Urothelium cell line (cell line): ENCODE measurements at places on chromosomes 3 and 15.
A peak's percentile ranks its signal among the peaks of the same experiment; 100 is the strongest.

GRCh38 chr3:14016900-14017475 lies 107.7 kb downstream of the CHCHD4 start:
- no peak for DNase-seq

- peak; percentile 48 for DNase-seq
These were observed 52.4 kb downstream of the SUCNR1 start for GRCh38 chr3:151925876-151926275.

DNA sequence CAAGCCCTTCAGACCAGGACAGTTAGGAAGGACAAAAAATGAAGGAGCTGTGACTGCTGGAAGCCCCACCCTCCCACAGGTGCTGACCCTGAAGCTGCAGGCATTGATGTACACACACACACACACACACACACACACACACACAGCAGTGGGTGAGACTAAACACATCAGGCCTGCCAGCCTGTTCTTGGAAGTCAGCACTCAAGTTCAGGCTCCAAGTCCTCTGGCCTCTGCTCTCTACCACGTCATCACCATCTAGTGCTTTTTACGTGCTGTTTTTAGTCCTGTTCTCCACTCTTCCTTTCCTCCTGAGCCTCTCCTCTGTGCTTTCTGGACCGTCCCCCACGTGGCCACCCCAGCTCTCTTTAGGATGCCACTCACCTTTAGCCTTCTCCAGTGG lies 5.4 kb upstream of the KBTBD12 start:
- DNase-seq: no peak

DNA sequence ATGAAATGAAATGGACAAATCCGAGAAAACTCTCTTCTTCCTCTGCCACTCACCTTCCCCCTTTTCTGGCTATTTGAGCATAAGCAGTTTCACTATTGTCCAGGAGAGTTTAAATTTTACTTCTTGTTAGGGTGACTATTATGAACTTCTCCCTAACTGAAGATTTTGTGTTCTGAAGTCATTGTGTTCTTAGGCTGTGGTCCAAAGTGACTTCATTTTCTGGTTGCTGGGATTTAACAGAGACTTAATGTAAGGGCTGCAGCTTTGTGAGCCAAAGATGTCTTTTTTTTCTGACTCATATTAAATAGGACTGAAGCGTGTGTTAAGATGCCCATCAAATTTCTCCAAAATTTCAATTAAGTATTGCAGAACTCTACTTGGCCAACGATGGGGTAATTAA lies 46.5 kb upstream of the FSTL1 start:
- DNase-seq: peak; percentile 37

DNA sequence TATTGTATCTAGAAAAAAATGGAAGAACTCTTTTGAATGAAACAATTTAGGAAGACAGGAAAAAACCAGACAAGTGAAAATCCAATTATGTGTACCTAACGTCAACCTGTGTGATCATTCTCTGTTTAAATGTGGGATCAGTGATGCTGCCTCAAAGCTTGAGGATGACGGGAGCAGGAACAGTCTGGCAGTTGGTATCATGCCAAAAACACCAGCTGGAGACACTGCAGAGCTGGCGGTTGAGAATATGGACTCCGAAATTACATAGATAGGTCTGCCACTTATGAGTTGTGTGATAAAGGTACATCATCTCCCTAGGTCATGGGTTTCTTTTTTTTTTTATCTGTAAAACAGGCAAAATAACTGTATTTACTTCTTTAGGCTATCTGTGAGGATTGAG lies 480.5 kb downstream of the CNTN4 start:
- DNase-seq: no peak

- no peak for DNase-seq
These were observed 75.7 kb upstream of the CHRNA7 start for GRCh38 chr15:31954374-31955172.

- no peak for DNase-seq
These were observed 197.4 kb downstream of the ISL2 start for GRCh38 chr15:76533995-76534394.

GRCh38 chr3:28376424-28376823 lies 27.8 kb upstream of the AZI2 start:
- no peak for DNase-seq

DNA sequence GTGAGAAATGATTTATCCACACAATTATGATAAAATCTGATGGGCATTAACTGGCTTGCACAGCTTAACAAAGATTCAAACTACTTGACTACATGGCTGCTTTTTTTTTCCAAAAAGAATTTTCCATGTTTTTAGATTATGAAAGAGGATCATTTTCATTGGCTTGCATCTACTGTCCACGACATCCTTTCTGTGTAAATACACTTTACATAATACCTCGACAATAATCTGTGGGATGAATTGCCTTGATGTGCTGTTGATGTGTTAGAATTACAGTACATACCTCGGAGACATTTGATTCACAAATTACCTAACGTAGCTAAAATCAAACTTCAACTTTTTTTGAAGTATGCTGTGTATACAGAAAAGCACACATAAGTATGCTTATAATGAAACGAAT lies 104.4 kb downstream of the PPP2R3A start:
- no peak for DNase-seq

DNA sequence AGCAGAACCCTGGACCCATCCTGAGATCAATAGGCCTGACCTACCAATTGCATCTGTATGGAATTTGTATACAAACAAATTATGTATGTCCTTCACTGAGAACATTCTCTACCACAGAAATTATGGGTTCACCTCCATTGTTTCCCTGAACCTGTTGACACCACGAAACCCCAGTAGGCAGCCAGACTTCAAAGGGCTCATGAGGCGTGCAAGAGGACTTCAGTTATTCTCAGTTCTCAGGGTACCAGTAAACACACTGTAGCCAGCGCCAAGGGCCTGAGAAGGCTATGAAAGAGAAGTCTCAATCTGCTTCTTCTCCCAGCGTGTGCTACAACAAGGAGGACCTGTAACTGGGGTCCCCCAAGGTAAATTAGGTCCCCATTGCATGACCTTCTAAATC lies 254.9 kb upstream of the GOLGA6L4 start:
- DNase-seq: no peak

DNA sequence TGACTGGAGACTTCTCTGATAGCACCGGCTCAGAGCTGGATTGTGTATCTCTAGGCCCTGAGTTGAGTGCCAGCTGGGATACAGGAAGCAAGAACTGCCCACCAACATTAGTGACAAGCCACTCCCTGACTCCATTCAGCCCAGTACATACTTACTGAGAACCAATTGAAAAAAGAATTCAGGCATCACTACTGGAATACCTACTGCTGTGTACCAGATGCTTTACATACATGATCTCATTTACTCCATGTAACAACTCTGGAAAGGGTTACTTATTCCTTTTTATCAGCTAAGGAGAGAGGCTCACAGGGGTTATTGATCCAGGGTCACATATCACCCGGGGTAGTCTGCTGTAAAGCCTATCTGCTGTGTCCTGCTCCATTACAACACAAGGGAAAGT lies 1.3 kb upstream of the SYN2 start:
- no peak for DNase-seq

GRCh38 chr3:176574786-176575185 lies 622.5 kb downstream of the TBL1XR1 start:
- no peak for DNase-seq

DNA sequence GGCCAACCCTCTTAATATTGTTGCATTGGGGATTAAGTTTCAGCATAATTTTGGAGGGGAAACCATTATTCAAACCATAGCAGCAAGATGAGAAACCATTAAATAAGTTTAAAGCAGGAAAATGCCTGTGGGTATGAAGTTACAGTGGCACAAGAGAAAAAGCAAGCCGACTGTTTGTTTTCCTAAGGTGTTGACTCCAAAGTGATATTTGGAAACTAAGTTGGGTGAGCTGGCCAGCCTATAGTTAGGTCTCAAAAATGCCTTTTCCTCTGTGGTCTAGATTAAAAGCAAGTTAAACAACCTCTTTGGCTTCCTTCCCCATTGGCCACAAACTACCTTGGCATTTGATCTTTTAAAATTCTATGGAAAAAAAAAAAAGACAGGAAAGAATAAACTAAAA lies 419.8 kb upstream of the AZI2 start:
- no peak for DNase-seq

- DNase-seq: peak; percentile 27
These were observed 5.4 kb upstream of the PLOD2 start for GRCh38 chr3:146166415-146166821.

DNA sequence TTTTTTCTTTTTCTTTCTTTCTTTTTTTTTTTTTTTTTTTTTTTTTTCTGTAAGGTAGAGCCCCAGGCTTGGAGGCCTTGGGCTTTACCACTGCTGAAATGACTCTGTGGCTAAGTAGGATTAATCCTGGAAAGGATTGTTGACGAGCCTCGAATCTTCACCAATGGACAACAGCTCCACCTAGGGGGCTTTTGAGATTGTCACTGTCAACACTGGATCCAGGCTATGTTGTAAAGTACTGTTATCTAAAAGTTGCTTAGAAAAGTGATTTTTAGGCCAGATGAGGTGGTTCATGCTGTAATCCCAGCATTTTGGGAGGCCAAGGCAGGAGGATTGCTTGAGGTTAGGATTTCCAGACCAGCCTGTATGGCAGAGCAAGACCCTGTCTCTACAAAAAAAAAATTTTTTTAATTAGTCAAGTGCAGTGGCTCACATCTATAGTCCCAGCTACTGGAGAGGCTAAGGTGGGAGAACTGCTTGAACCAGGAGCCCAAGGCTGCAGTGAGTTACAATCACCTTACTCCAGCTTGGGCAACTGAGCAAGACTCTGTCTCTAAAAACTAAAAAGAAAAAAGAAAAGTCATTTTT lies 41.6 kb downstream of the KLHL18 start:
- peak; percentile 72 for DNase-seq

DNA sequence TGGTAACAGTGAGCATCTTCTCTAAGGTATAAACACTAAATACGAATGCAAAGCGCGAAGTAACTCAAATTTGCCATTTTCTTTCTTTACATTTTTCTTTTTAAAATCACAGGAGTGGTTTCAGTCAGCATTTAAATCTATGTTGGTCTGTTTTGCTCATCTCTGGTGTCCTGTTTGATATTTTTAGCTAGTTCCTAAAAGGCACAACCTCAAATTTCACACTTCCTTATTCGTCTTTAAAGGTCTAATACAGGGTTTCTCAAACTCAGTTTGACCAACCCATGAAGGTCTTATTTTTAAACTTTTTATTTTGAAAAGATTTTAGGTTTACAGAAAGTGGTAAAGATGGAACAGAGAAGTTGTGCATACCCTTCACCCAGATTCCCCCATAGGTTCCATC lies 201.1 kb downstream of the MAGI1 start:
- DNase-seq: no peak

DNA sequence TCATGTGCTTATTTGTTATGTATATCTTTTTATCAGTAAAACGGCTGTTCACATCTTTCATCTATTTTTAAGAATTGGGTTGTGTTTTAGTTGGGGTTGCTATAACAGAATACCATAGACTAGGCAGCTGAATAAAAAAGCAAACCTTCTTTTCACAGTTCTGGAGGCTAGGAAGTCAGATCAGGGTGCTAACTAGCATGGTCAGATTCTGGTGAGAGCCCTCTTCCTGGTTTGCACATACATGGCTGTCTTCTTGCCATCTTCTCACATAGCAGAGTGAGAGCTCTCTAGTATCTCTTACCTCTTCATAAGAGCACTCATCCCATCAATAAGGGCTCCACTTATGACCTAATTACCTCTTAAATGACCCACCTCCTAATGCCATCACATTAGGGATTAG lies 33.8 kb downstream of the NMD3 start:
- DNase-seq: no peak

DNA sequence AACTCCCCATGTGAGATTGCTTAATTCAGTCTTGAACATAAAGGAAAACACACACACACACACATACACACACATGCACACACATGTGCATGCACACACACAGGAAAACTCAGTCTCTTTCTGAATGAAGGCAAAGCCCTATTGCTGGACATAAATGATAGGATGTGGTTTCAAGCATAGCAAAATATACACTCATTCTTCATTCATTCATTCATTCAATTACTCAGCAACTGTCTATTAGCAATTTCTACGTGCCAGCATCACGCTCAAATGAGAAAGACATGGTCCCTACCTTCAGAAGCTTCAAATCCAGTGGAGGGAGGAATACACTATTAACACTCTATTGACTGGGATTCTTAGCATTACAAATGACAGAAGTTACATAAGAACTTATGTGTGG lies 41.8 kb upstream of the UBE2E2 start:
- no peak for DNase-seq

GRCh38 chr3:156816091-156816793 lies 9.9 kb upstream of the LEKR1 start:
- no peak for DNase-seq
